ENCODE measurements at places on chromosomes 4 and X.

- no peak for DNase-seq
Observed at GRCh38 chr4:168612450-168613135, 115.7 kb downstream of the PALLD start.

DNA sequence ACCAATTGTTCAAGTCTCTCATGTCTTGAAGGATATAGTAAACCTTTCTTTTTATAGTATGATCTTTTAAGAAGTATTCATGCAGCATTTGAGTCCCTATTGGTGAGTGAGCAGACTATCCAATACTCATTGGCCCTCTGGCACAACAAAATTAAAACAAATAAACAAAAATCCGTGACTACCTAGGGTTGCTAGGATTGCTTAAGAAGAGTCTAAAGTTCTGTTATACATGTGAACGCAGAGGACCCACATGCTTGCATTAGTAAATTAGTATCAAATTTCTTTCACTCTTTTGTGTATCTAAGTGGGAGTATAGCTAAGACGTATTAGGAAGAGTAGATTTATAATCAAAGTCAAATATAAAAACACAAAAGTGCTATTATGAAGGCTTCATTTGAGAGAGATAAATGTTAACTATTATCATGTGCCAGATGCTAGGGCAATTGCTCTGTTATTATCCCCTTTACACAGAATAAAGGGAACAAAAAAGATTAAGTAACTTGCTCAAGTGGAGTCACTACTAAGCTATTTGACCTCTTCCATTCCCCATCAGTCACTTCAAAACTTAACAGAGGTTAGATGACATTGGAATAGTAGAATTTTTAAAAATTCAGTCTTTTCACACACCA, 29.2 kb upstream of the LARP1B start:
- no peak for DNase-seq

- no peak for DNase-seq
Observed at GRCh38 chr4:6852582-6852981, 57.0 kb upstream of the TBC1D14 start.

DNA sequence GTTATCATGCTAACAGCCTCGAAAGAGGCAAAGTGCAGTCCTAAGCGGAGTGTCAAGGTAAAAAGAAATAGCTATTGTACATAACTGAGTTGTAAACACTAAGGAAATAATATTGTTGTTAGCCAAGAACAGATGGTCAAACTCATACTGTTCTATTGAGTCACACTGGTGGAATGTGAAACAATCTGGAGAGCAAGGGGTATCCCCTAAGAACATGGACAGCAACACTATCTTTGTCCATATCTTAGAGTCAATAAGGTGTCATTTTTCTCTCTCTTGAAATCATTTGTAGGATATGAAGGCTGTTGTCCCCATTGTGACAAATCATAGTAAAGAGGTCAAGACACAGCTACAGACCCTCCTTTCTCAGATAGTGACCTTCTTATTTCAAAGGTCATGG, 4.5 kb upstream of the PDGFC start:
- DNase-seq = no peak

DNA sequence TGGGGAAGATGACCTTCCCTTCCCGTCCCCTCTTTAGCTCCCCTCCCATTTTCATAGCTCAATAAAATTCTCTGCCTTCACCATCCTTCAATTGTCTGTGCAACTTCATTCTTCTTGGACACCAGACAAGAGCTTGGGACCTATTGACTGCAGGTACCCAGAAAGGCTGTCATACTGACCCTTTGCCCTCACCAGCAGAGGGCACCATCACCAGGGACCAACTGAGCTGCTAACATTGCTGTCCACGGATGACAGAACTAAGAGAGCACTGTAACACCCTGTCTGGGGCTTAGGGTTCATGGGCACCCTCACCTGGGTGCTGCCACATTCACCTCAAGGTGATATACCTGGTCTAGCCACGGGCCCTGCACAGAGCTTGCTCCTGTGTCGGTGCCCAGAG, 141.3 kb upstream of the VCX3B start:
- no peak for DNase-seq

DNA sequence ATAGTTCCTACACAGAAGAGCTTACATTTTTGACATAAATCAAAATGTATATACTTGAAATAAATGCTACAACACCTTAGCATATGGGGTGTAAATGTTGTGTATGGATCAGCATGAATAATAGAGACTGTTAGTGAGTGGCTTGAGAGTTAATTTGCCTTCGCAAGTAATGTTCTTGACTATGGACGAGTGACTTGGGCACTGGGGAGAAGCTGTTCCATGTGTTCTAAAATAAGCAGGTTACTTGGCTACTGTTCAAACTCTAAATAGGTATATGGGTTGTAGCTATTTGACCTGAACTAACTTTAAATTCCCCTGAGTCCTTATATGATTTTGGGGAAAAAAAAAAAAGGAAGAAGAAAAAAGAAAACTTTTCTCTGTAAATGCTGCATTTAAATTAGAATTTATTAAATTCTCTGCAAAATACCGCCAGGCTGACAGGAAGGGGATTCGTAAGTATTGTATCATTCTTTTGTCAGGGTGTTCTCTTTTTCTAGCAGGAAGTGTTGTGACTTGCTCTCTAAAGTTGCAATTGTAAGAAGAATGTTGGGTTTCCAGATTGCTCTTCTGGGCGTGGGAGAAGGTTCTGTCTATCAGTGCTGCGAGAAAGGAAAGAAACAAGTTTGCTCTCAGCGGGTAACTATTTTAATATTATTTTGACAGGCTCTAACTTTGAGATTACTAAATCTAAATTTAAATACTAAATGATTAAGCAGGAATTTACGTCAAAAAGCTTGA, 32.2 kb downstream of the PLS3 start:
- DNase-seq = no peak

- DNase-seq = no peak
Observed at GRCh38 chr4:69120870-69121269, 24.6 kb downstream of the UGT2B7 start.

DNA sequence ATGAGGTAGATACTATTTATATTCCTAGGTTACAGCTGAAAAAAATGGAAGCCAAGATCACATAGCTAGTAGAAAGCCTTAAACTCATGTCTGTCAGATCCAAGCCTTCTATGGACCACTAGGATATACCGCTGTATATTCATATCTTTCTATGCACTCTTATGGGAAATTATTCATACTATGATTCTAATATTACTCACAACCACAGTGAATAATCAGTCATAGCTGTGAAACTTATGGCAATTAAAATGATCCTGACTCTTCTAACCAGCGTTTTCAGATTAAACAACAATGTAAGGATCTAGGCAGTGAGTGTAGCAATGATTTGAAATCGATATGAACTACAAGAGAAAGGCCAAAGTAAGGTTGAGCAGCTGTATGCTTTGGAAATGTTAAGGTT, 111.0 kb downstream of the RASGEF1B start:
- DNase-seq = no peak

DNA sequence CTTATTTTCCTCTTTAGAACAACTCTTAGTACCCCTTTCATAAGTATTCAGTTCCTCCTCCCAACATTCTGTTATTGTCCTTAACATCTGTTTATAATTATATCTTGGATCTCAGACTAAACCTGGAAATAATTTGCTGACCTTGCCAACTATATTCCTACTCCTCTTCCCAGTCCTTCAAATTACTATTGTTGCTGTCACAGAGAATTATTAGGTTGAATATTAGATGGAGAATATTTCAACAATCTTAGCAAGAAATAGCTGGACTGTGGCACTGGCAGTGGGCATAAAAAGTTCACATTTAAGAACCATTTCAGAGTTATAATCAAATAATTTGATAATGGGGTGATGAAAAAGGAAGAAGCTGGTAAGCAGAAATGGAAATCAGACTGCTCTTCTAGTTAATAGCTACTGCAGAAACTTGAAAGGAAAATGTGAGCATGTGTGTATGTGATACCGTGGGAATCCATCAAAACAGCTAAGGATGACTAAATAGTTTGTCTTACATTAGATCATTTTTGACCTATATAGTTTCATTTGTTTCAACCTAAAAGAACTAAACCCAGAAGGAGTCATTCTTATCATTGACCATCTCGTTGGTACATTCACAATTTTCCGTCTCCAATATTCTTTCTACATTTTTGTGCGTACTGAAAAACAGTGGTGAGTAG, 43.3 kb upstream of the PRDM8 start:
- no peak for DNase-seq

DNA sequence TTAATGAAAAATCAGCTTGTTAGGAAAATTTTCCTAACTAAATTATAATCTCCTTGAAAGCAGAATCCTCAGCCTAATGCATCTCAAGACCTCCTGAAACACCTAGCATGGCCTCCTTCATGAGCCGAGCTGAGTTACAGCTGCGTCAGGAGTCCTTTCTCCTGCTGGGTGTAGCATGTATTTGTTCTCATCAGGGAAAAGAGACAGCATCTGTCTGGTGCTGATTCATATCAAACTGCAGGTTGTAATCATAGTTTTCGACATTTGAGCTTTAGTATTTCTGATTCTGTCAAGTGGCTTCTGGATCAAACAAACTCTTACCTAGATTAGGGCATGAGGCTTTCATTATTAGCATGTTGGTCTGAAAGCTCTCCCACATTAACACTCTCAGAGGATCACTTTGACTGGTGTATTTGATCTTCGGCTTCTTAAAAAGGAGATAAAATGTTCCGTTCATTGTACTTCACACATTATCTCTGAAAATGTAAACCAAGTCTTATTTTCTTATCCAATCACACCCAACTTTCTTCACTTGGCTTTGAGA, 140.1 kb upstream of the FRG1 start:
- no peak for DNase-seq

DNA sequence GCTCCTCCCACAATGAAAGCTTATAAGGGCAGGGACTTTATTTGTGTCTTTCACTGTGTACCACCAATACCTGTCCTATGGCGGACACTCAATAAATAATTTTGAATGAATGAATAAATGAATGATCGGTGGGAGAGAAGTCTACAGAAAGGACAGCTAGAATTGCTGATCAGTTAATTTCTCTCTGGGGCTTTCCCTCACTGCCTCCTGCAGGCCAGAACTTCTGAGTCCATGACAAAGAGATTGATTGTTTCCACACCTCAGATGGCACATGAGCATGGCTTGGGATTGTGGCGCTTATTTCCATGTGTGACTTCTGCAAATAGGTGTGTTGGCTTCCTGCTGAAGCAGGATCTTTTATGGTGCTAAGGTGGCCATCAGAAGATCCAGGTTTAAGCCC, 6.3 kb downstream of the FAM47E start:
- DNase-seq = no peak

DNA sequence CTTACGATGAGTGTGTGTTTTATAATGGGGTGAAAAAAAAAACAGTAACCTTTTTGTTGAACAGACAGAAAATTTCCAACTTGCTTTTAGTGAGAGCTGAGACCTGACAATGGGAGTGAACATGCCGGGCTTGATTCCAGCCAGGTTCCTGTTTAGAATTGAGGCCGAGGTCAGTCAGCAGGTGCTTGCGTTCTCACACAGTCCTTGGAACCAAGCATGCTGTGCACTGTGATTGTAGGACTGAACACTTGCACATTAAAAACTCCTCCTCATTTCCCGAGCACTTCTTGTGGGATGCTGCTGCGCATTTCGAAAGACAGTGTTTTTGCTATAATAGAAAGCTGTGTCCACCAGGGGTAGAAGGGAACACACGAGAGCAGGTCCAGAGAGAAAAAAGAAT, 51.8 kb downstream of the TMEM131L start:
- DNase-seq = no peak

GRCh38 chr4:84647312-84647884, 64.5 kb downstream of the CDS1 start:
- DNase-seq = no peak

DNA sequence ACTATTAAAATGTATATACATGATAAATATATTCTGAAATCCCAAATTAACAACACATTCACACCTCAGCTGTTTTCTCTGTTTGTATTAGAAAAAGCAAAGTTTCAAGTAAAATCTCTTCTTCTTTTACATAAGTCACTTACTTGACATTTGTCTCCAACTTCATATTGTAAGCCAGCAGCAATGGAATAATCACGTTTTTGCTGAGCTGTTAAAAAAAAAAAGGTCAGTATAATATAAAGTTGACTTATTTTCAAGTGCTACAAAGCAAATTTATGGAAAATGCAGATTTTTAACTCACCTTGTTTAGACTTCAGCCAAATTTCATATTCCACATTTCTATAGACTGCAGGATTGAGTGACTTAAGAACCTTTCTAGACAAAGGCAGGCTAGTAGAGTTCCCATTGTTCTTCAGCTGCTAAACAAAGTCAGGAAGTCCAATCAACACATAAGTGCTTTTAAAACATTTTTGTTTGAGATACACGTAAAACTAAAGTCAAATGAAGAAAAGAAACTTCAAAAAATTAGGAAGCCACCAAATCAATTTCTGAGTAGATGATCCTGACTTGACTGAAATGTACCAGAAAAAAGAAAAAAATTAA, 25.0 kb downstream of the OTUD4 start:
- no peak for DNase-seq

GRCh38 chrX:38036466-38036865, 30.1 kb downstream of the SYTL5 start:
- DNase-seq = no peak

GRCh38 chr4:163693776-163694175, 199.3 kb downstream of the TMA16 start:
- DNase-seq = no peak

DNA sequence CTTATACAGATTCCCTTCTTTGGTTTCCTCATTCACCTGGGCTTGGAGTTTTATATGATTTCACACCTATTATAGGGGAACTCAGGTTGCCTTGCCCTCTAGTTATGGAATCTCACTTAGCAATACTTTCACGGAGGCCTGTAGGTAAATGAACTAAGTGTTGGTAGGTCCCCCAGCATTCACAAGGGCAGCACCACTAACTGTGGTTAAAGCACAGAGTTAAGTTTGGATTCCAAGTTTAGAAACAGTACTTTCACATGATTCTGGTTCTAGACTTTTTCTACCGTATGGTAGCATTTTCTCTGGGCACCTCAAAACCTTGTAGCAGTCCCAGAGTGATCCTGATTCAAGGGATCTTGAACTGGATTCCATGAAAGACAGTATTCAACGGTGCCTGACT, 46.4 kb downstream of the SH2D1A start:
- DNase-seq = no peak

Data from CD4-positive, alpha-beta T cell (primary cell).